ENCODE measurements at places on chromosomes 13 and 19.
A peak's percentile ranks its signal among the peaks of the same experiment; 100 is the strongest.

DNA sequence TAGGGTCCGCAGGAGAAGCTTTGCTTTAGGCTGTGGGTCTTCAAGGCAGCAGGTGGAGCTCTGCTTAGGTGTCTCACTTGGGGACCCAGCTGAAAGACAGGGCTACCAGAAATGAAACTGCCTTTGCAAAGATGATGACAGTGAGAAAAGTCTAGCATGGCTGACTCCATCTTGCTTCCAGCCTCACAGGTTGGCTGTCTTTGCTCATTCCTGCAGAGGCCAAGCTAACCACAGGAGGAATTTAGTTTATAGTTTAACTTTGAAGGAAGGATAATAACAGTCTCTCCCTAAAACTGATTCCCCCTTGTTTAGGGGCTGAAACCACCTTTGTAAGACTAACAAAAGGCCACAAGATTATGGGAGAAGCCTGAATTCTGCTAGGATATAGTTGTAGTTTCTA, 252.4 kb downstream of the UQCRFS1 start:
- DNase-seq = no peak

- DNase-seq = no peak
Measured at GRCh38 chr19:4974880-4975469, 6.1 kb downstream of the KDM4B start.

DNA sequence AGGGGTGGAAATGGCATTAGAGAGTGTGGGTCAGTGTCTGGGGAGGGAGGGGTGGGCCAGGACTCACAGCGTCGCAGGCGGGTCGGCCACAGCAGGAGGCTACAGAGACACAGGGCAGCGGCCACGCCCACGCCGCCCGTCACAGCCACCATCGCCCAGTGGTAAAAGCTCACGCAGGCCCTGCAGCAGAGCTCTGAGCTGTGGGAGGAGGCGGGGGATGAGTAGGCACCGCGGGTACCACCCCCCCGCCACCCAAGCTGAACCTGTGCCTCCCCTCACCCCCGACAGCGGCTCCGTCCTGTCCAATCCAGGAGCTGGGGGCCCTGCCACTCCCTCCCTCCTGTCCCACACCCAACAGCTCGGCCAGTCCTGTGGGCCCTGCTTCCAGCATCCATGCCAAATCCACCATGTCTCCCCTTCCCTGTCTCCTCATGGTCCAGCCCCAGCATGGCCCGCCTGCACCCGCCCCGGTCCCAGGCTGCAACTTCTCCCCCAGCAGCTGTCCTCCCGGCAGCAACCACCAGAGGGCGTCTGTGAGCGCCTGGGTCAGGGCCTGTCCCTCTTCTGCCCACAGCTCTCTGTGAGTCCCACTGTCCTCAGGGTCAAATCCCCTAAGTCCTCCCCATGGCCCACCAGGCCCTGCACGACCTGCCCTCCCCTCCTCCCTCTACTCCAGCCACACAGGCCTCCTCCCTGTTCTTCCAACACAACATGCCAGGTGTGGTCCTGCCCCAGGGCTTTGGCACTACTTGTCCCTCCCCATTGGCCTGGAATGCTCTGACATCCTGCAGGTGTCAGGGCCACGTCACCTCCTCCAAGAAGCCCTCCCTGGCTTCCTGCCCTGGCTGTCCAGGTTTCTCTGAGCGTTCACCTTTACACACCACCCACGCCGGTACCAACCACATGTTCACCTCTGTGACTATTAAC, 6.0 kb downstream of the TEKTIP1 start:
- DNase-seq = peak; percentile 60

DNA sequence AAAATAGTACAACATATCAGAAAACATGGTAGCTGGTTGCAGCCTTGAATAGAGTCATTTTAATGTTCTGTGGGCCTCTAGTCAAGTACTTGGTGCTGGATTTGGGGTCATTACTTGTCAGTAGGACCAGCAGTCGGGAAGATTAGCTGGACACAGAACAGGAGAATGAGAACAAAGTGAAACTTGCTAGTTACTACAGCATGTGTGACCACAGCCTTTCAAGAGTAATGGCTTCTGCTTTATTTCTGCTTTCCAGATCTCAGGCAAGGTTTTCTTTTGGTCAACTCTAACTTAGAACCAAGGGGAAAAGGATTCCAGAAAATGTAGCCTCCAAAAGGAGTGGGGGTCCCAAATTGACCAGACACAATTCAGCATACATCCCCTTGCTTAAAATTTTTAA, 17.1 kb upstream of the VWA8 start:
- DNase-seq = no peak

- DNase-seq = no peak
Measured at GRCh38 chr13:98142380-98143156, at the start of gene FARP1. TSS of gene FARP1 (plus strand) at chr13:98143094. CDS start at chr13:98213243, 70,149 bp downstream.

Data from stimulated activated CD8-positive, alpha-beta memory T cell treated with anti-CD3 and anti-CD28 coated beads, Interleukin-2, amount 100 ng/mL, for 1 hour (primary cell).